Body of pancreas (tissue), 4 donors: ENCODE measurements at places on chromosomes 1 and 21. TPM values are rescaled to one million over a fixed set of nuclear protein-coding genes. Genes with fewer than 3 reads are reported as not detected.
A peak's percentile ranks its signal among the peaks of the same experiment; 100 is the strongest.

INKA2 gene
- not detected for total RNA-seq

KLF17 gene
- not detected for total RNA-seq

ZYG11A gene
- not detected for total RNA-seq

S100A4 gene
- total RNA-seq, result 49.5 TPM

DNA sequence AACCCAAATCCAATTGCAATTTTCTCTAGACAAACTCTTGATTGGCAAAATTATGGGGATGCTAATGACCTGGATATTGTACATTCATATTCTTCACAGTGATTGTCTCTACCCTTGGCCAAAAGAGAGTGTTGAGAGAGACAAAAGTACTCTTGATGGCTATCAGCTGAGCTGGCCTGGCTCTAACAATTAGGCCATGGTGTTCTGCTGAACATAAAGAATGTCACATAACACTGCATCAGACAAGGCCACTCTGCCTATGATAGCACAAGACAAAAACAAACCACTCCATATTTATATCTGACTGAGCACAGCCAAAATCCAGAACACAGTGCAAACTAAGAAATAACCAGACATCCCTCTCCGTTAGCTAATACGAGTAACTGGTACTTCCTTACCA is 101.7 kb downstream of the ADAMTS1 start:
- H3K4me1 ChIP-seq, result no peaks in the 10 kb centered on the region
- H3K4me3 ChIP-seq, result no peak overlapping the region
- H3K36me3 ChIP-seq, result no peaks in the 10 kb centered on the region
- no peak overlapping the region for H3K27ac ChIP-seq
- no peaks in the 10 kb centered on the region for H3K27me3 ChIP-seq
- no peak for DNase-seq

- no peaks in the 10 kb centered on the region for H3K27me3 ChIP-seq
- no peak overlapping the region for H3K4me3 ChIP-seq
- H3K36me3 ChIP-seq, result peaks cover 22% of the 10 kb centered on the region
- H3K27ac ChIP-seq, result no peak overlapping the region
- no peak for DNase-seq
- no peaks in the 10 kb centered on the region for H3K4me1 ChIP-seq
Observed at GRCh38 chr1:19775317-19775716, 24.4 kb downstream of the TMCO4 start.

DNA sequence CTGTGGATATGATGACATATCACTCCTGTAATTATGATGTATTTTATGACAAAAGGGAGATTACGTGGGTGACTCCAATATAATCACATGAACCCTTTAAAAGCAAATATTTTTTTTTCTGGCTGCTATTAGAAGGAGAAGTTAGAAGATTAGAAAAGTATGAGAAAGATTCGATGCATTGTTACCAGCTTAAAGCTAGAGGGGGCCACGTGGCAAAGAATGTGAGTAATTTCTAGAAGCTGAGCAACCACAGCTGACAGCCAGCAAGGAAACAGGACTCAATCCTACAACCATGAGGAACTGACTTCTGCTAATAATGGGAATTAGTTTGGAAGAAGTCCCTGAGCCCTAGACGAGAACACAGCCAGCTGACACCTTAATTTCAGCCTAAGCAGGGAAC is 56.3 kb upstream of the C1orf87 start:
- DNase-seq, result no peak
- H3K27me3 ChIP-seq, result no peaks in the 10 kb centered on the region
- no peaks in the 10 kb centered on the region for H3K36me3 ChIP-seq
- H3K4me3 ChIP-seq, result no peak overlapping the region

DNA sequence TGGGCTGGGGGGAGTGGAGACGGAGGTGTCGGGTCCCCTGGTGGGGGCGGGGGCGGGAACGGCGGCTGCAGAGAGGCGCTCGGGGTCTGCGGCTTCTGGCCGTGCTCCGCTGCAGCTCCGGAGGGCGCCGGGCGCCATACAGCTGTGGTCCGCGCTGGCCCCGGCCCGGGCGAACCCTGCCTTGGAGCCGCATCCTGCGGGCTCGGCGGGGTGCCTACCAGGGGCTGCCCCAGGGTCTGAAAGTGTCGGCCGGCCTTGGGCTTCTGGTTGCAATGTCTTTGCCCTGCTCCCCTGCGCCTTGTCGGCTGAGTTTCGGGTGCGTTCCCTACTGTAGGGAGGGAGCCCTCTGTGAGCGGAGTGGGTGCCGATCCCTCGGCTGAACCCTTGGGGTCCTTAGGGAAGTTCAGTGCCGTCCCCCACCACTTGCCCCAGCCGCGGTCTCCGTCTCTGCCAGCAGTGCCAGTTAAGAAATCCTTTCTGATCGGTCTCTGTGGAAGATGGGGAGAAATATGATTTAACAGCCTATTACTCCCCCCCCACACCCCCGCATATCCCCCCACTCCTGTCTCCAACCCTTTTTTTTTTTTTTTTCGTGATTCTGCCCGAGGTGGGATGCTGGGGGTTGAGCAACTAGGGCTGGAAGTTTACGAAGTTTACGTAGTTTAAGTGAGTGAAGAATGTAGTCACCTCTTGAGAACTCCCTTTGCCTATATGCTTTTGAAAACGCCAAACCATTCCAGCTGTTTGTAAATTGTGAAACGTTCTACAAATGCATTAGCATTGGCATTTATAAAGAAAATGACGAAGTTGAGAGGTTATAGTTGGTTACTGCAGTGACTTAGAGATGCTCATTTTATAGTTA is 588 bp downstream of the NEXN start:
- H3K27ac ChIP-seq, result peak overlapping the region; percentile 90
- H3K4me1 ChIP-seq, result peaks cover 7% of the 10 kb centered on the region
- H3K36me3 ChIP-seq, result no peaks in the 10 kb centered on the region
- H3K27me3 ChIP-seq, result no peaks in the 10 kb centered on the region

GRCh38 chr1:172135978-172136610 is 284.4 kb upstream of the C1orf105 start:
- no peak overlapping the region for H3K27ac ChIP-seq
- H3K4me1 ChIP-seq, result no peaks in the 10 kb centered on the region
- no peak overlapping the region for H3K4me3 ChIP-seq
- no peak for DNase-seq
- H3K36me3 ChIP-seq, result no peaks in the 10 kb centered on the region

DNA sequence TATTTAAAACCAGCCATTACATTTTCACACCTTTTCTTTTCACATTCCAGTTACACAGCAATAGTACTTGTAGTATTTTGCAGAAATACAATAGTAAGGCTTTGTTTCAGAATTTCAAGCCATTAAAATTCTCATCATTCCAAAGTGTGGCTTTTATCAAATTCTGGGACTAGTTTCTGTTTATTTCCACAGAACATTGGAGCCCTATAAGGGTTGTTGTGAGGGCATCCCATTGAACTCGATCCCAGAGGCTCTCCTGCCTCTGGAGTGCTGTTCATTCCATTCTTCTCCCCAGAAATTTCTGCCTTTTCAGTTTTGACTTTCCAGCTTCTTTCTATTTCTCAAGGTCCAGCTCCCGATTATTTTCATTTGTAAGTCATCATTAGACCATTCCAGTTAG is 645.5 kb downstream of the ADGRL2 start:
- peaks cover 9% of the 10 kb centered on the region for H3K4me1 ChIP-seq
- H3K36me3 ChIP-seq, result no peaks in the 10 kb centered on the region
- no peaks in the 10 kb centered on the region for H3K27me3 ChIP-seq
- H3K27ac ChIP-seq, result no peak overlapping the region
- DNase-seq, result no peak

DNA sequence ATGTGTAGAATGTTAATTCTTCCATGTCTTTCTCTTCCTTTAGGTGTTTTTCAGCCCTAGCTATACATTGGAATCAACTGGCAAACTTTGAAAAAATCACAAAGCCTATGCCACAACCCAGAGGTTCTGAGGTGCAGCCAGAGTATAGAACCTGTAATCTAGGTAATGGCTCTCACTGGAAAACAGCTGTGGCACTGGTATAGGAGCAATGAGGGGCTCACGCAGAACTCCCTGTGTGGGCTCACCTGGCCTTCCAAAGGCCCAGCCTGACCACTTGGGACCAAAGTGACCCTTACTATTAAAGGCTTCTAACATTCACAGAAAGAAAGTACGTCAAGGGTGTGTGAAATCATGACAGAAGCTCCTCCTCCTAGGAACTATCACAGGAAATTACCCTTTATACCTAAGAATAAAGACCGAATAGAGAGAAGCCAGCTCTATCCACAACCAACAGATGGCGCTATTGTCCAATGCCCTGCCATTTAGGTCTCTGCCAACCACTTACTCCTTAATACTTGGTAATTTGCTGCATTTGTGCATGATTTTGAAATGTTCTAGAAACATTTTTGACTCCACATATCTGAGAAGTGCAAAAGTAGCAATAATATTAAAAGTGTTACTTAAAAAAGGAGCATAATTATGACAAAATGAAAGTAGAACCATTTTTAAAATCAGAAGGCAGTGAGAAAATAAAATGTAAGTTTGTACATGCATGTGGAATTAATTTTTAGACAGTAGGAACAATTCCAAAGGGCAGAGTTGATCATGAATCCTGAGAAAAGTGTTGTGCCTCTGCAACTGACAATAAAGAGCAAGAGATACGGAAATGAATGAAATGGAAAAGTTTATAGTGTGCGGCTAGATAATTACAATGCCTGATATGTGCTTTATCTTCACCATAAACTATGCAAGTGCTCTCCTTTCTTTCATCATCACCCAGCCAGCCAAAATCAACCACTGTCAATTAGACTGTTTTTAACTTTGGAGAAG is 93.1 kb upstream of the HAO2 start:
- H3K4me1 ChIP-seq, result no peaks in the 10 kb centered on the region
- no peak overlapping the region for H3K27ac ChIP-seq

GRCh38 chr1:88661188-88661587 is 22.9 kb upstream of the PKN2 start:
- peak; percentile 14 for DNase-seq
- no peaks in the 10 kb centered on the region for H3K36me3 ChIP-seq
- H3K4me3 ChIP-seq, result no peak overlapping the region
- H3K27ac ChIP-seq, result peak overlapping the region; percentile 8

DNA sequence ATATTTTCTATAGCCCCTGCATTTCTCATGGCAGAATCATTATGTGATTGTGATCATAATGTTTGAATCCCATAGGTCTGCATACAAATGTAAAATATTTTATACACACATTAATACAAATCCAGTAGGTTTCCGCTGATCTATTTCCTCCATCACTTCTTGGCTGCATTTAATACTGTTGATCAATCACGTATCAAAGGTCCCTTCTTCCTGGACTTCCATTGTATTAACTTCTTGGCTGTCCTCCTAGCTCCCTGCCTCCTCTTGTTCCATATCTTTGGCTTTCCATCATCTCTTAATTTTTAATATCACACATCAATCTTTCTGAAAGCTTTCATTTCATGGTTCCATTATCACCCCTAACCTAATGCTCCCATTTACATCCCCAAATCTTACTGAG is 97.6 kb downstream of the PROX1 start:
- H3K36me3 ChIP-seq, result no peaks in the 10 kb centered on the region
- no peak overlapping the region for H3K27ac ChIP-seq
- H3K4me3 ChIP-seq, result no peak overlapping the region
- H3K27me3 ChIP-seq, result no peaks in the 10 kb centered on the region
- H3K4me1 ChIP-seq, result no peaks in the 10 kb centered on the region

- H3K4me3 ChIP-seq, result no peak overlapping the region
- H3K27me3 ChIP-seq, result no peaks in the 10 kb centered on the region
- no peak overlapping the region for H3K27ac ChIP-seq
- no peak for DNase-seq
Observed at GRCh38 chr1:41907446-41907845, 11.3 kb downstream of the HIVEP3 start.

DNA sequence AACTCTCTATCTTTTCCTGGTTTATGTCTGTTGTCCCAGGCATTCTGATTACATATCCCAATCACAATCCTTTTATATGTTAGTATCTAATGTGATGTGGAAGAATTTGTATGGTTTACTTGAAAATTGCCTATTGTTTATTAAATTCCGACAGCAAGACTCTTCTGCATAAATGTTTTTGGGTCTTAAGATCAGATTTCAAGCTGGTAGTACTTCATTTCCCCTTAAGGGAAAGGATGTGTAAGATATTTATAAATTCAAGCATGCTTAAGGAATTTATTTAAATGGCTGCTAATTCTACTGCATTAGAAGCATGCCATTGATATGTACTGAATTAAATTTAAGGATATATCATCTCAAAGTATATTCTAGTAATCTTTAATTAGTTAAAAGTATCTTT is 20.4 kb upstream of the GPR88 start:
- H3K36me3 ChIP-seq, result no peaks in the 10 kb centered on the region
- H3K4me1 ChIP-seq, result no peaks in the 10 kb centered on the region
- H3K27ac ChIP-seq, result no peak overlapping the region
- no peak for DNase-seq

GRCh38 chr1:160291248-160292220 is 6.6 kb upstream of the PEX19 start:
- no peaks in the 10 kb centered on the region for H3K27me3 ChIP-seq
- DNase-seq, result peak; percentile 80
- H3K4me1 ChIP-seq, result no peaks in the 10 kb centered on the region
- peaks cover 59% of the 10 kb centered on the region for H3K36me3 ChIP-seq
- H3K4me3 ChIP-seq, result no peak overlapping the region

DNA sequence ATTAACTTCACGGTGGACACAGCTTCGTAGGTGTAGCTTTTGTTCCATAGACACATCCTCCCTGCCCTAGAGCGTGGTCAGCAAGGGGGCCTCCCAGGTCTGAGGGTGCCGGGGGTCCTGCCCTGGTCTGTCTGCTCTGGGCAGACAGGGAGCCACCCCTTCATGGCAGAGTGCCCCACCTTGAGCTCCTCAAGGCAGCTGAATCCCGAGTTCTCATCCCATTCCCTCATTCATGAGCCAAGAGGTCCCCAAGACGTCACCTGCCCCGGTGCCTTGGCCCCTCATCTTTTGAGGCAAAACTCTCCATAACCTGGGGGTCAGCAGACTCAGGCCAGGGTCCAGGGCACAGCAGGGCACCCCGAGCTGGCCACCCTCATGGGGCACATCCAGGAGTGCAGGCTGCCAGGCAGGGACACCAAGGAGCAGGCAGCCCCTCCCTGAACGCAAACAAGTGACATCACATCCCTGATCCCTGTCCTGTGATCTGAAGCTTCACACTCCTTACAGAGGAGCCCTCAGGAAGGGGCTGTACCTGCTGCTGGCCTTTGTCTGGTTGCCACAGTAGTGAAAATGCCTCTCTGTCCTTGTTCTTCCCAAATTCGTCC is 23.3 kb downstream of the UBASH3A start:
- DNase-seq, result no peak
- no peak overlapping the region for H3K4me3 ChIP-seq
- H3K4me1 ChIP-seq, result no peaks in the 10 kb centered on the region
- H3K27ac ChIP-seq, result no peak overlapping the region

DNA sequence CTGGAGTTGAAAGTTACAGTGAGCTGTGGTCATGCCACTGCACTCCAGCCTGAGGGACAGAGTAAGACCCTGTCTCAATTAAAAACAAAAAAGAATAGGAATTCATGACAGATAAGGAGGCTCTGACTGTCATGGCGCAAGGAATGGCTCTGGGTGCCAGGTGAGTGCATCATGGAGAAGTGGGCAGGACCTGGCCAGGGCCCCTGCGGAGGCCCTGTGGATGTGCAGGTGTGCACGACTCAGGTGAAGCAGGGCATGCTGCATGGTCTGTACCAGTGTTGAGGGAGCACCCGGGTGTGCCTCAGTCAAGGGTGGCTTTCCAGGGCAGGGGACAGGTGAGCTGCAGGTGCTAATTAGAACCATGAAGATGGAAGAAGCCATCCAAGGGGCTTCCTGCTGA is 14.0 kb downstream of the SLC1A7 start:
- no peaks in the 10 kb centered on the region for H3K36me3 ChIP-seq
- DNase-seq, result no peak
- no peaks in the 10 kb centered on the region for H3K4me1 ChIP-seq
- no peak overlapping the region for H3K27ac ChIP-seq
- no peak overlapping the region for H3K4me3 ChIP-seq
